ENCODE measurements at places on chromosomes 6 and 20.

DNA sequence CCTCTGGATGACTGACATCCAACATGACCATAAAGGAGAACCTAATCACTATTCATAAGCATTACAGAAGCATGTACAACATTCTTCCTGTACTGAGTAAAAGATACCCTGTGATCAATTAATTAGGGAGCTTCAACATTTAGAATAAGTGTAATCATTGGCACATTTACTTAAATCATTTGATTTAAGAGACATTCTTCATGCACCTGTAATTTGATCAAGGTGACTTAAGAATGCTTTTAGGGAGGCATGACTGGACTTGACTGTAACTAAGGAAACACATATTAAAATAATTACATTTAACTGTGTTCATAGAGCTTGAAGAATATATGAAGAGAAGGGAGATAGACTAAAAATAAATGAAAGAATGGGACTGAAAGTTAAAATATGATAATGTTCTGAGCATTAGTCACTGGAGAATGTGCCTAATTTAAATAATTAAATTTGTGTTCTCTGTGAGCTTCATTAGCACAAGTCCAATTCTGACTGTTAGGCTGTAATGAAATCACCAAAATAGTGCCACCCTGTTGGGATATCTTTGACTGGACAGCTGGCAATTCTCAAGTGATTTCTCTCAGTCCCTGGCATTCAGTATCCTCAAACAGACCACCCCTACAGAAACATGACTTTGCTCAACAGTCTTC is 295.5 kb upstream of the ADGRB3 start:
- DNase-seq, result no peak

GRCh38 chr20:44835116-44835515 is 24.8 kb upstream of the RIMS4 start:
- no peak for DNase-seq

DNA sequence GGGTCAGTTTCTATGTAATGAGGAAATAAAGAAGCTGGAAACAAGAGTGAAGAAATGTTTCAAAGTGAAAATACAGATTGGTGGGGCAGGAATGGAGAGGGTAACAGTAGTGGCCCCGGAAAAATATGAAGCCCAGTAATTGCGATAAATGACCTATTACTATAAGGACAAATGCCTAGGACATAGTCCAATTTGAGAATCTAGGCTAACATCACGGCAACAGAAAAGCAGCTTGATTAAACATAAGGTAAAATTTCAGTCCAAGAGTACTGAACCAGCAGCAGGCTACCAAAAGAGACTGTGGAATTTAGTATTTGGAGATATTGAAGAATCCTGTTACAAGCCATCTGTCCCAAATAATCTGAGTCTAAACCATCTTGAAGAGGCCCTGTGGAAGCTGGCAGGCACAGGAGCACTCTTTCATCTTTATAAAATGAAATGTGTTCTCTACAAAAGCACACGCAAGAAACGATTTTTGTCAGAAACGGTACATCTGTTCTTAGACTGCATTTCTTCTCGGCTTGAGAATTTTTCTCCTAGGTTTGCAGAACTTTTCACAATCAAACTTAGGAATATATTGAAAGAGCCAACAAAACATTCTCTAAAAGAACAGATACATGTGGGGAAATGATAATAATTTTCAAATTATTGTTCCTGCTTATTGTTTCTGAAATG is 49.3 kb downstream of the ELOVL5 start:
- DNase-seq, result no peak

- DNase-seq, result no peak
These were observed 118.4 kb downstream of the JPH2 start for GRCh38 chr20:44068316-44069201.

GRCh38 chr6:75128878-75129570 is 76.8 kb downstream of the COL12A1 start:
- no peak for DNase-seq

- peak; percentile 42 for DNase-seq
These were observed 1.2 kb downstream of the SLC2A4RG start for GRCh38 chr20:63740627-63741353.

GRCh38 chr20:46139266-46139889 is 21.3 kb downstream of the CD40 start:
- DNase-seq, result no peak

- DNase-seq, result no peak
These were observed 228.7 kb upstream of the PLN start for GRCh38 chr6:118319416-118319815.
